ENCODE measurements at places on chromosomes 6 and 20.

DNA sequence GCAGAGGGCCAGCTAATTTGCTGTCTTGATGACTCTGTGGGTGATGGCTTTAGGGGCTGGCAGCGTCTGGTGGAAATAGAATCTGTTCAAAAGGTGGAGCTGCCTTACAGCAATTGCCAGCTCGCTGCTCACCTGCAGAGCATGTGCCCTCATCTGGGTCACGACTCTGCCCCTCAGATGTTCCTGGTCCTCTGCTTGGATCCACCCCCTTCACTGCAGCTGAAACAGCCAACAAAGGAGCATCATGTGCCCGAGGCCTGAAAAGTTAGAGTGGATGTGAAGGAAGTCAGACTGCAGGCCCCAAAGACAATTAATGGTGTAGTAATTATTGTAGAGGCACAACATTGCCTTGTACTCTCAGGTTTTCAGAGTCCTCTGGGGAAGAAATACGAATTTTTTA is 19.9 kb downstream of the RREB1 start:
- DNase-seq: no peak

DNA sequence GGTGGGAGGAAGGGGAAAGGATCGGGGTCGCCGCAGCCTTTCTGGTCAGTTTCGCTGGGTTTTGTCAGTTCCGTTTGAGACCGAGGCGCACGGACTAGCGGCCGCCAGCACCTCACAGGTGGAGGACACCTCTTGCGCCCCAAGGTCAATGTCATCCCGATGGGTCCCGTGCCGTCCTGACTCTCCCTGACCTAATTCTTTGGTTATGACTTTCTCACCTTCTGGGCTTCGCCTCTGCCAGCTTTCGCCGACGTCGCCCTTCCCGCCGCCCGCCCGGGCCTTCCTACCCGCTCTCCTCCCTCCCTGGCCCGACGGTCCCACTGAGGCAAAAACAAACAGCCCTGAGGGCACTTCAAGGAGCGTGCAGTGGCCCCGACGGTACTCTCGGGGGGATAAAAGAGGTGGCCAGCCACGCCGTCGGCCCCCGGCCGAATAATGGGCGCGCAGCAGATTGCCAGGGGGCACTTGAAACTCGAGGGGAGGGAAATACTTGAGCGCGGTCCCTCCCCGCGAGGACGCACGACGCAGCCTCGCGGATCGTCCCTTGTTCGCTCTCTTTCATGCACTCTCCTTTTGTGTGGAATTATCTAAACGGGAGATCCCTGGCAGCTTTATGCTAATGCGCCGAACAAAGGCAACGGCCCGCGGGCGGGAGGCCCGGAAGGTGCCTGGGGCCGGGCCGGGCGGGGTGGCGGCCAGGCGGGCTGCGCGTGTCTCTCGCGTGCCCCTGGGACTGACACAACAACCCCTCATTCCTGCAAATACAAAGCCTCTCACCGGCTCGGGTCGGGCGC is 3.9 kb upstream of the INSM1 start:
- peak; percentile 32 for DNase-seq

DNA sequence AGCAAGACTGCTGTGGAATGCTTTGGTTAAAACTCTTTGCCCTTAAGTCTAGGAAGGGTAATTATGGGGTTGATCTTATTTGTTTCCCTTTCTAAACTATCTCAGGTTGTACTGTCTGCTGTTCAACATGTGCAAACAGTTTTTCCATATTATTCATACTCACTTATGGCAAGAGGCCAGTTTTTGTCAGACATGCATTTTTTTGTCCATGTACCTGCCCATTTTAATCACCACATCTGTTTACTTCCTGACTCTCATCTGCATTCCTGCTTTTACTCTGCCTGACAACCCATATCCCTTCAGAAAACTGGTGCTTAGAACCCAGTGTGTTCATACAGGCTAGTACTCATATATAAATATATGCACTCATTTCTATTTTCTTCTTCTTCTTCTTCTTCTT is 80.3 kb downstream of the LPA start:
- DNase-seq: no peak

GRCh38 chr6:90184334-90185298 is 112.0 kb downstream of the BACH2 start:
- peak; percentile 47 for DNase-seq

DNA sequence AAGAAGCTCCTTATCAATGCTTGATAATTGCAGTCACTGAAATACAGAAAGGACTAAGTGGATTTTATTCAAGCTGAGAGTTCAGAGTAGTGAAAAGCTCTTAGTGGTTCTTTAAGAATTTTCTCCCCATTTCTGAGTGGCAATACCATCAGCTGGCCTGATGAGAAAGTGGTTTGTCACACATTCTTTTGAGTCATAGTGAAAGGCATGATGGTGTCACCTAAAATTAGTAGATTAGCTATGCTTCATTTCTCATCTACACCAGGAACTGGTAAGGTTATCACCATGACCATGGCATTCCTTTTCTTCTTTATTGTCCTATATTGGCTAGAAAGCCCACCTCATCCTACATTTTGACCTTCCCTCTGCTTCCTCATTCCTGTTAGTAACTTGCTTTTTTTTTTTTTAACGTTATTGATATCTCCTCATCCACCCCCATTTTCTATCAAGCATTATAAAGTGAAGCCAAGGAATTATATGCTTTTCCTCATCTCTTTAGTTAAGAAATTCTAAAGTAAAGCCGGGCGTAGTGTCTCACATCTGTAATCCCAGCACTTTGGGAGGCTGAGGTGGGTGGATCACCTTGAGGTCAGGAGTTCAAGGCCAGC is 67.4 kb upstream of the LOC128125822 start:
- peak; percentile 10 for DNase-seq

- no peak for DNase-seq
These were observed 4.6 kb upstream of the CPXM1 start for GRCh38 chr20:2804852-2805688.
